Ascending aorta (tissue), 2 donors: ENCODE measurements at places on chromosomes 7 and 10. TPM values are rescaled to one million over a fixed set of nuclear protein-coding genes. Genes with fewer than 3 reads are reported as not detected.
A peak's percentile ranks its signal among the peaks of the same experiment; 100 is the strongest.

DNA sequence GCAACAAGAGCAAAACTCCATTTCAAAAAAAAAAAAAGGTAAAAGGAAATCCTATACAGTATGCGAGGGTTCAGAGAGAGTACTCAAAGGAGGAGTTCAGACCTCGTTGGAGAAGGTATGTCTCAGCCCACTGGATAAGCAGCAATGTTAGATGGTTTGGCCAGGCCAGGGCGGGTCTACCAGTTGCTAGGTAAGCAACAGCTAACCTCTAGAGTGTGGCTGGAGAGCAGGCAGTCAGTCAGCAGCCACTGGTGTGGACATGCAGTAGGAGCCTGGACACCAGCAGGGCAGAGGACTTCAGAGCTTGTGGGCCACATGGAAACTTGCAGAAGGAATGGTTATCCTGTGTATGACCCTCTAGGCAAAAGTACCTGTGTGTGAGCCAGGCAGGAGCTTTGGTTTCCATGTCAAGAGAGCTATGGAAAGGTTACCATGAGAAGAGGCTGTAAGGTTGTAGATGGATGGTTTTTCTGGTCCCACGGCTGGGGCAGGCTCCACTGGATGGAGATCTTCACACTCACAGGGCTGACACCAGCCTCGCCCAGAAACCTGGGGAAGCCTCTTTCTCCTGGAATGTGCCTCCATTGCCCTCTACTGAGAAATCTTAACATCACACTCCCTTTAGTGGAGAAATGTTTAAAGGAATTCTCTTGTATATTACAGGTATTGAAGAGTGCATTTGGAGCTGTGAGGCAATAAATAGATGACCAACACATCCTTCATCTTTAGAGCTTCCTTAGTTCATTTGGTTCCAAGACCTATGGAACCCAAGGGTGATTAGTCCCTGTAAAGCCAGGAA, 63.6 kb downstream of the CCDC186 start:
- no peaks in the 10 kb centered on the region for H3K27me3 ChIP-seq
- no peaks in the 10 kb centered on the region for H3K4me1 ChIP-seq
- H3K4me3 ChIP-seq = no peak overlapping the region
- no peak overlapping the region for H3K27ac ChIP-seq
- no peaks in the 10 kb centered on the region for H3K36me3 ChIP-seq
- no peak for DNase-seq

GRCh38 chr10:132054564-132054963, 11.2 kb upstream of the JAKMIP3 start:
- H3K27me3 ChIP-seq = no peaks in the 10 kb centered on the region
- no peaks in the 10 kb centered on the region for H3K36me3 ChIP-seq
- no peak for DNase-seq
- H3K27ac ChIP-seq = no peak overlapping the region
- no peak overlapping the region for H3K4me3 ChIP-seq

DNA sequence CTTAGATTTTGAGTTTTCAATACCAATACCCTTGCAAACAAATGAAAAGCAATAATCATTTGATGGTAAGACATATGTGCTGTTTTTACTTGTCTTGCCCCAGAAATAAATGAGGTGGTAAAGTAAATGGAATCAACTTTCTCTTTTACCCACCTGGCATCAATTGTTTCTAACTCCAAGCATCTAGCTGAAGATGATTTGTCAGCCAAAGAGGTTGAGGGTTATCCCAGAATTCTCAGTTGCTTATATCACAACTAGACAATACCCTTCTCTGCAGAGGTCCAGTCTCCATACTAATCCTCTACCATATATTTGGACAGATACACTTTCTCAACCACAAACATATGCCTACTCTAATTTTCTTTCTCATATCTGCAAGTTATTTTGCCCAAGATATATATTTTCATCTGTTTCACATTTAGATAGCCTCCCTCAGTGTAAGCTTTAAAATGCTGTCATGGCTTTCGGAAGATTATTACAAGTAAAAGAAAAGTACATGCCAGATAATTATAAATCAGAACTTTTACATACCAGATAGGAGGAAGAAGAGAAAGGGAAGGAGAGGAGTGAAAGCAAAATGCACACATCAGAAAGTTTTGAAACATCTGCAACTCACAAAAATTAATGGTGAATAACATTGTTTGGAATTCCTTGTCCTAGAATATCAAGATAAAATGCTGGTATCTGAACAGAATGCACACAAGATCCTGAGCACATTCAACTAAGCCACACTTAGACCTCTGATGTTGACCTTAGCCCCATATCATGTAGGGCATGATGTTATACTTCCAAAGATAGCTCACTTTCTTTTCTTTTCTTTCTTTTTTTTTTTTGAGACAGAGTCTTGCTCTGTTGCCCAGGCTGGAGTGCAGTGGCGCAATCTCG, 146.6 kb downstream of the REEP3 start:
- H3K4me1 ChIP-seq = no peaks in the 10 kb centered on the region
- H3K27me3 ChIP-seq = no peaks in the 10 kb centered on the region
- DNase-seq = no peak
- no peak overlapping the region for H3K4me3 ChIP-seq
- no peak overlapping the region for H3K27ac ChIP-seq
- H3K36me3 ChIP-seq = no peaks in the 10 kb centered on the region

- peak; percentile 88 for DNase-seq
- H3K4me3 ChIP-seq = no peak overlapping the region
- H3K4me1 ChIP-seq = peaks cover 22% of the 10 kb centered on the region
- no peaks in the 10 kb centered on the region for H3K36me3 ChIP-seq
- no peak overlapping the region for H3K27ac ChIP-seq
These were observed 112.9 kb downstream of the COL13A1 start for GRCh38 chr10:69914398-69915214.

GRCh38 chr7:100914208-100914878, 18.7 kb upstream of the ACHE start:
- no peak for DNase-seq
- no peak overlapping the region for H3K4me3 ChIP-seq

DNA sequence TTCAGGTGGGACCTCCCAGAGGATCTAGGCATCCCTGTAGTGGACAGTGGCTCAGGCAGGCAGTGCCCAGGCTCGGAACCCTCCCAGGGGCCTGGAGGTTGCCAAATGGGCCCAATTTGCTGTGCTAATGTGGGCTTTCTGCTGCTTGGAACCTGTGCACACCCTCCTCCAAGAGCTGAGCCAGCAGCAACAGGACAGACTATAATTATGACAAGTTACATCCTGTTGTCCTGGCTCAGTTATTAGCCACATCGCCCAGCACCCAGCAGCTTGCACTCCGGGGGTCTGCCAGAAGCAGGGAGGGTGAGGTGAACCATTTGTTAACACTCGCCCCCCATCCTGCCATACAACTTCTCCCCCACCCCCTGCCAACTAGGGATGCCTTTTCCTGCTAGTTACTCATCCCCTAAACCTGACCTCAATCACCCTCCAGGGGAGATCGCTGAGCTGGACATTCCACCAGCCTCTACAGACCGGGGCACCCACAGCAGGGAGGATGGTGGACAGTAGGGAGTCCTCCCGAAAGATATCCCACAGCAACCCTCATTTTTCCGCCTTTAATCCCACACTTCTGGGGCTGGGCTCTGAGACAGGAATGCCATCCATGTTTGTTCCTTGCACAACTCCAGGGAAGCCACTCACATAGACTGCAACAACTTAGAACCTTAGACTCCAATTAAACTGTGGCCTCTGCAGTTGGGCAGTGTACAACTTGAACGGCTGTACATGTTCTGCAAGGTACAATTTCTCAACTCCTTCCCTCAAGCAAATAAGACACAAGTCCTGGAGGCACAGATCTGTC, 7.9 kb upstream of the MYL10 start:
- H3K27ac ChIP-seq = no peak overlapping the region
- no peaks in the 10 kb centered on the region for H3K27me3 ChIP-seq
- no peak for DNase-seq

DNA sequence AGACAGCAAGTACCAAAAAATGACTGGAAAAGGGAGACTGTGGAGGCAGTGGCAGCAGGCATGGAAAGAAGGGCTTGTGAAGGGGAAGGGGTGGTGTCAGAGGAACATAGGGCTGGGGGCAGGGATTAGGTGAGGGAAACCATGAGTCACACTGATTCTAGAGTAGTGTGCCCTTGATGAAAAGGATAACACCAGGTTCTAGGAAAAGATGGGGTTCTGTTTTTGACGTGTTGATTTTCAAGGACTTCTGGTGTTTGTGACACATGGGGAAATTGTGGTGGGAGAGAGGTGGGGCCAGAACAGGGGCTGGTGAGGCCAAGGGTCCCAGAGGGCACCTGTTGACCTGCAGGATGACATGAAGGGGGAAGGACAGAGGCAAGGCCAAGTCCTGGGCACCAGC, 57.1 kb downstream of the FIGNL1 start:
- no peaks in the 10 kb centered on the region for H3K36me3 ChIP-seq
- H3K4me1 ChIP-seq = no peaks in the 10 kb centered on the region
- DNase-seq = no peak
- H3K27ac ChIP-seq = no peak overlapping the region
- H3K4me3 ChIP-seq = no peak overlapping the region

DNA sequence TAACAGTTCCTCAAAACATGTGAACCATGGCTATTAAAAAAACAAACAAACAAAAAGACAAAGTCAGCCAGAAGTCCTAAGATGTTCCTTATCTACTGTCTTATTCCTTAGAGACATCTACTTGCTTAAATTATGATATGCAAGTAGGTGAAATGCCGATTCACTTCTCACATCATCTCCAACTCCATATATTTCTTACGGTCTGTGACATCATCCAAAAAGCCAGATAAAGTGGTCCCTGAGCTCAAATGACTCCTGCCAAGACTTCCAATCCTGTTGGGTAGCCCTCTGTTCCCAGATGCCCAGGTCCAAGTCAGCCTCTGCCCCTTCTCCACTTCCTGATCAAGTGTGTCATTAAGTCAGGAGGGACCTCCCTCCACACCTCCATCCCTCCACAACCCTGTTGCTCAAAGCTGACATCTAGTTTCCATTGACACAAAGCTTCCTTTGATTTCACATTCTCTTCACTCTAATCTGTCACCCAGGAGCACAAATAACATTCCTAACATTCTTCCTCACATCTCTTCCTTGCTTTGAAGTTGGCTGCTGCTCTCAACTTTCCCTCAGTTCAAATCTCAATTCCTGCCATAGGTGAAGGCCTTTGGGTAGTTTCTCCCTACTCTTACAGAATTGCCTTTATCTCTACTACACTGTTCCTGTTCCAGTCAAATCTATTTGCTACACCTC, 56.1 kb upstream of the PDLIM1 start:
- H3K27ac ChIP-seq = peak overlapping the region; percentile 70
- H3K27me3 ChIP-seq = no peaks in the 10 kb centered on the region
- peaks cover 96% of the 10 kb centered on the region for H3K36me3 ChIP-seq
- no peak for DNase-seq
- H3K4me3 ChIP-seq = no peak overlapping the region

DNA sequence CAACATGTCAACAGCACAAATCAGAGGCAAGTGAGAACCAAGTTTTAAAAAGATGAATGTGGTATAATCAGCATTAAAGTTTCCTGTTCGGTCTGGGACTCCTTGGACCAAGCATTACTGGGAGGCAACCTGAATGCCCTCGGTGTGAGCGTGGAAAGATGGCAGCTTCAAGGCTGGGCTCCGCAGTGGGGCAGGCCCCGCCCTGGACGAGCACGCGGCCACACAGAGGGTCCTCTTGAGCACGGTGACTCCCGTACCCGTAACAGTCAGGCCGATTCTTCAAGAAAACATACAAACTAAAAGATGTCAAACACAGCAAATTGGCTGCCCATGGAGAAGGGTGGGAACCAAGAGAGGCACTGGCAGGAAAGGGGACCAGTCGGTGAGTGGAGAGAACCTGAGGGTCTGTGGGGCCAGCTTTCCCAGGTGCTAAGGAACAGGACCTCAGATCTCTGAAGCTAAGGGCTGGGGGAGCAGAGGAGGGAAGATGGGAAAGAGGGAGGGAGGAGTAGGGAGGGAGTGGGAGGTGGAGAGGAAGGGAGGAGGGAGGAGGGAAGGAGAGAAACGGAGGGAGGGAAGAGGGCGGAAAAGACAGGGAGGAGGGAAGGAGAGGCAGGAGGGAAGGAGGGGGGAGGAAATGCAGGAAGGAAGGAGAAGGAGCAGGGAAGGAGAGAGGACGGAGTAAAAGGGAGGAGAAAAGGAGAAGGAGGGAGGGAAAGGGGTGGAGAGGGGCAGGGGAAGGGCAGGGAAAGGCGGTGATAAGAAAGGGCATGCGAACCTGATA, 71.2 kb upstream of the FAM20C start:
- DNase-seq = no peak
- H3K27me3 ChIP-seq = no peaks in the 10 kb centered on the region
- no peaks in the 10 kb centered on the region for H3K4me1 ChIP-seq
- H3K36me3 ChIP-seq = no peaks in the 10 kb centered on the region

GRCh38 chr10:89548673-89549072, 13.3 kb upstream of the SLC16A12 start:
- no peaks in the 10 kb centered on the region for H3K27me3 ChIP-seq
- no peak for DNase-seq
- no peaks in the 10 kb centered on the region for H3K4me1 ChIP-seq
- no peak overlapping the region for H3K4me3 ChIP-seq
- no peak overlapping the region for H3K27ac ChIP-seq
- no peaks in the 10 kb centered on the region for H3K36me3 ChIP-seq

GPR15LG gene
- total RNA-seq = not detected

LEP gene
- total RNA-seq = not detected

ANKRD22 gene
- not detected for total RNA-seq
